Psoas muscle (tissue), 8 donors: ENCODE measurements at places on chromosomes 1 and 21. TPM values are rescaled to one million over a fixed set of nuclear protein-coding genes. Genes with fewer than 3 reads are reported as not detected.

Gene COL9A2
- total RNA-seq = not detected

Gene INAVA
- not detected for total RNA-seq

- DNase-seq = no peak
Measured at GRCh38 chr1:70033266-70033873, 172.0 kb downstream of the LRRC40 start.

GRCh38 chr1:32232558-32233304, 10.5 kb downstream of the EIF3I start:
- no peak for DNase-seq

GRCh38 chr21:45313682-45314081, 26.0 kb upstream of the POFUT2 start:
- DNase-seq = no peak
